ENCODE measurements at places on chromosomes 16 and 17.
A peak's percentile ranks its signal among the peaks of the same experiment; 100 is the strongest.

DNA sequence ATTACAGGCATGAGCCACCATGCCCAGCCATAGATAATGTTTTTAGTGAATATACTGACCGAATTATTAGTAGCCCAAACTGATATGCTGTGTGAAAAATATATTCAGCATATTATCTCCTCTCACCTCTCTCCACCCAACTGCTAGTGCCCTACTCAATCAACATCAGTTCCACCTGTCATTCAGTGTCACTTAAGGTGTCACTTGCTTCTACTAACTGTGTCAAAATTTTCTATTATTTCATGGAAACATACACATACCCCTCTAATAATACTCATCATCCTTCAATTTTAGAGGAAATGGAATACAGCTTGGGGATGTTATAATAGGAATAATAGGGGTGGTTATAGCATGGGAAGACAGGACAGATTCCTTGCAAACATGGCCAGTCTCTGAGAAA lies 12.6 kb downstream of the EFCAB3 start:
- DNase-seq, result no peak

GRCh38 chr17:2033153-2033552 lies 3.2 kb downstream of the DPH1 start:
- no peak for DNase-seq

DNA sequence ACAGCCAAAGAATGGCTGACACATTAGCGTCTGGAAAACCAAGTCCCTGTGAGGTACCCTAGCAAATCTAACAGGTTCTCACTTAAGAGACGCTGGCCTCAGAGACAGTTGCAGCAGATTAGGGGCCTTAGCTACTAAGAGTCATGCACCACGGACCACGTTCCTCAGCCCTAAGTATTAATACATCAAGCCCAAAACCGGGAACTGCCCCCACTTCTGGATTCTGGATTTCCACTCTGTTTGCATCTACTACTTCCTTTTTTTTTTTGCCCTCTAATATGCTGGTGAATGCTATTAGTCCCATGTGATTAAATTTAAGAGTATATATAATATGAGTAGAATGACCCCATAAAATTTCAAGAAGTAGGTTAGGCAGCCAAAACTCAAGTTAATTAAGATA lies 775 bp upstream of the TERB1 start:
- no peak for DNase-seq

DNA sequence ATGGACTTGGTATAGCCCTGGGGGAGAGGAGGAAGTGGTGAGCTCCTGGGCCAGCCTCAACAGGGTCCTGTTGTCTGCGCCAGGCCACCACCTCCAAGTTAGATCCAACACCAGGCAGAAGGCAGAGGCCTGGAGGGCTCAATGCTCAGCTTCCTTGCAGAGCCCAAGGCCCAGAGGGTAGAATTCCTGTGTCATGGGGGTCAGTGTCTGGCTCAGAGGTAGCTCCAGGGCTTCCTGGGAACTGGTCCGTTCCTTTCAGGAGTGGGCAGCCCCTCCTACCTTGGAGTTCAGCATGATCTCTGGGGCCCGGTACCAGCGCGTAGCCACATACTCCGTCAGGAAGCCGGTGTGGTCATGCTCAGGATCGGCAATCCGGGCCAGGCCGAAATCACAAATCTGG lies 4.4 kb upstream of the GDPD3 start:
- no peak for DNase-seq

DNA sequence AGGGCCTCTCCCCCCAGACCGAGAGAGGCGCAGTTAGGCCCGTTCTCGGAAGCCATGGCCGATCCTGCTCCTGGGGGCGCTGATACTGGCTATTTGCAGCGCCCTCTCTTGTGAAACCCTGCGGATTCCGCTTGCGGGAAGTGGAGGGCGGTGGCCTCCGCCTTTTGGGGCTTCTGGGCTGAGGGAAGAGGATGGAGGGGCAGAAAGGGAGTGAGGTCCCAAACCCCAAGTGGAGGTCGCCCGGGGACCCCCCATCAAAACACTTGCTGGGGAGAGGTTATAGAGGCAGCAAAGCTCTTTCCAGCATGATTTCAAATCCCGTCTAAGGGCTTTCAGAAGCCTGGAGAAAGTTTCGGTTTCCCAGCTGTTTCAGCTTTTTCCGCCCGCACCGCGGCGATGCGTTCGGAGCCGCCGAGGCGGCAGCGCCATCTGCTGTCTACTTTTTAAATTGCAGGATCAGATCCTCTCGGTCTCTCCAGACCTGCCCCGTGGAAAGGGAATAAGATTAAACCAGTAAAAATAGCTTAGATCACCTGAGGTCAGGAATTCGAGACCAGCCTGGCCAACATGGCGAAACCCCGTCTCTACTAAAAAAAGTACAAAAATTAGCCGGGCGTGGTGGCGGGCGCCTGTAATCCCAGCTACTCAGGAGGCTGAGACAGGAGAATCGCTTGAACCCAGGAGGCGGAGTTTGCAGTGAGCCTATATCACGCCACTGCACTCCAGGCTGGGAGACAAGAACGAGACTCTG lies 15.8 kb downstream of the SNX20 start:
- peak; percentile 57 for DNase-seq

GRCh38 chr16:31134625-31135534 lies 647 bp downstream of the PRSS8 start:
- DNase-seq, result no peak

- DNase-seq, result no peak
These were observed 38.9 kb downstream of the SSH2 start for GRCh38 chr17:29891131-29891530.

GRCh38 chr17:67478401-67479041 lies 101.4 kb downstream of the PITPNC1 start:
- DNase-seq, result no peak

DNA sequence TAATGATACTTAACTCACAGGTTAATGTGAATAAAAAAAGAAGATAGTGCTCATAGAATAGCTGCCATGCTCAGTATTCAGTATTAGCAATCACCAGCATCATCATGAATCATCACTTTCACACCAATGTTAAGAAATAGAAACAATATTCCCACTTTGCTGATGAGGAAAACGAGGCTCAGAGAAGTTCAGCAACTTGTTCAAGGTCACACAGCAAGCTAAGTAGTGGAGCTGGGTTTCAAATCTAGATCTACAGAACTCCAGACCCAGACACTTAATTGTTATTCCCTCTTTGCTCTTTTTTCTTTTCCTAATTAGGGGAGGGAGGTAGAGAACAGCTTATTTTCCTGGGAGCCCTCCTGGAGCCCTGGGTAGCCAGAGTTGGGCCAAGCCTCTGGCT lies 22.9 kb downstream of the CLEC19A start:
- no peak for DNase-seq

DNA sequence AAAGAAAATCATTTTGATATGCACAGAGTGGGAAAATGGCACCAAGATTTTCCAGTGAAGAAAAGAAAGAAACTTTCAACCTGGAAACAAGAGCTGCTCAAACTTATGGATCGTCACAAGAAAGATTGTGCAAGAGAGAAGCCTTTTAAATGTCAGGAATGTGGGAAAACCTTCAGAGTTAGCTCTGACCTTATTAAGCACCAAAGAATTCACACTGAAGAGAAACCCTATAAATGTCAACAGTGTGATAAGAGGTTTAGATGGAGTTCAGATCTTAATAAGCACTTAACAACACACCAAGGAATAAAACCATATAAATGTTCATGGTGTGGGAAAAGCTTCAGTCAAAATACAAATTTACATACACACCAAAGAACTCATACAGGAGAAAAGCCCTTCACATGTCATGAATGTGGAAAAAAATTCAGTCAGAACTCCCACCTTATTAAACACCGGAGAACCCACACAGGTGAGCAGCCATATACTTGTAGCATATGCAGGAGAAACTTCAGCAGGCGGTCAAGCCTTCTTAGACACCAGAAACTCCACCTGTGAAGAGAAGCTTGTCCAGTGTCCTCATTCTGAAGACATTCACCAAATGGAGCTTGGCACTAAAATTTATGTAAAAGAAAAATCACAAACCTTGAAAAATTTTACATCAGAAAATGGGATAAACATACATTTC lies 12.2 kb downstream of the ZNF75A start:
- DNase-seq, result peak; percentile 6

GRCh38 chr16:10083301-10083700 lies 98.9 kb downstream of the GRIN2A start:
- DNase-seq, result no peak

DNA sequence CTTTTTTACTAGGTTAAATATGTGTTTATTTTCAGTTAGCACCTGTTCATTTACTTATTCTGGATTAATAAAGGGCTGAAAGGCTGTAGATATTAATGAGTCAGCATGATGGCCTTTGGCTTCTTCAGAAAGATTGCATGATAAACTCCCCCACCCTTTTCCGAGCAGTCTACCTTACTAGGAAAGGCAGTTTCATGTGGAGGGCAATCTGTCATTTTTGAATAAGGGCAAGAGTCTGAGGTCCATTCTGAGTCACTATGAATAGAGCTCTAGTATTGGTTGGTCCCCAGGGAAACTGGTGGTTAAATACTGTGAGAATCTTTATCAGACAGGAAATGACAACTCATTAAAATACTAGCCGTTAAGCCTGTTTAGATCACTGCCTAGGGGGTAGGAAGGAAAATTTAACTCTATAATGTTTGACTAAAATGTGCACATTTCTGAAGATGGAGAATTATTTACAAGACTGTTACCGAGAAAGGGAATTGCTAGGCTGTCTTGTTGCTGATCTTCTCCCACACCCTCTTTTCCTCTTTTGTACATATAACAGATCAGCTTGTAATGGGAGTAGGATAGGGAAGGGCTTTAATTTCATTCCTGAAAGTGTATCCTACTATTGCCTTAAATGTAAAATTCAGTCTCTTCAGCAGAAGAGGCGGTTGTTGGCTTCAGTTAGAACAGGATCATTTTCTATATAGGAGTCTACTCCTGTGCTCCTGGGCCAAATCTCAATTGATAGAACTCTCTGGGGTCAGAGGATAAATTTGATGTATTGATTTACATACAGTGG lies 63.3 kb downstream of the TUBD1 start:
- peak; percentile 98 for DNase-seq

GRCh38 chr16:9047689-9048301 lies 43.6 kb upstream of the HAPSTR1 start:
- peak; percentile 99 for DNase-seq

DNA sequence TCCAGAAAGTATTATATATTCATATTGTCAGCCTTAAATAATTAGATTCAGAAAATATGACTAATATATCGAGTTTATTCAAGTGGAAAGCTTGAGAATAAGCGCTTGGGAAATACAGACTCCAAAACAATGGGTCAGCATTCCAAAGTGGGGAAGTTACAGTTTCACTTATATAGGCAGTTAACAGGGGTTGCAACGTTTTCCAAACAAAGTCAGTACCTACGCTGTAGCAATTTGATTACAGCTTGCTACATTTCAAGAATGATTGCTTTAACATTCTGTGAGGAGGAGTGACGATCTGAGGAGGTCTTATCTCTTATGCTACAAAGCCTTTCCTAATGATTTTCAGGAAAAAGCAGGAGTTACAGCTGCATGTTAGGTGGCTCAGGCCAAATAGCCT lies 34.2 kb upstream of the HS3ST3A1 start:
- no peak for DNase-seq

GRCh38 chr16:89015271-89015859 lies 38.4 kb upstream of the CBFA2T3 start:
- no peak for DNase-seq

DNA sequence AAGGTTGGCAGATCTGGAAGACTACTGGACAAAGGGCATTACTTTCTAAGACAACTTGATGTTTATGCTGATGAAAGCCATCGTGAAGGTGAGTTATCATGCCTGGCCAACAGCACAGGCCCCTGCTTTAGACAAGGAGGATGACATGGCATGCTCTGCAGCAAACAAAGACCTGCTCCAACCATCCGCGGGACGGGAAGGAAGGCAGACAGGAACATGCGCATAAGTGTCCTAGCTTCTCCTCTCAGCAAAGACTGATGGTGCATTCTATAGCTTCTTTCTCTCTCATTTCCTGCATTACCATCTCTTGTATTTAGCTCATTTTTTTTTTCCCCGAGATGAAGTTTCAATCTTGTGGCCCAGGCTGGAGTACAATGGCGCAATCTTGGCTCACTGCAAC lies 5.4 kb downstream of the NPLOC4 start:
- DNase-seq, result no peak

DNA sequence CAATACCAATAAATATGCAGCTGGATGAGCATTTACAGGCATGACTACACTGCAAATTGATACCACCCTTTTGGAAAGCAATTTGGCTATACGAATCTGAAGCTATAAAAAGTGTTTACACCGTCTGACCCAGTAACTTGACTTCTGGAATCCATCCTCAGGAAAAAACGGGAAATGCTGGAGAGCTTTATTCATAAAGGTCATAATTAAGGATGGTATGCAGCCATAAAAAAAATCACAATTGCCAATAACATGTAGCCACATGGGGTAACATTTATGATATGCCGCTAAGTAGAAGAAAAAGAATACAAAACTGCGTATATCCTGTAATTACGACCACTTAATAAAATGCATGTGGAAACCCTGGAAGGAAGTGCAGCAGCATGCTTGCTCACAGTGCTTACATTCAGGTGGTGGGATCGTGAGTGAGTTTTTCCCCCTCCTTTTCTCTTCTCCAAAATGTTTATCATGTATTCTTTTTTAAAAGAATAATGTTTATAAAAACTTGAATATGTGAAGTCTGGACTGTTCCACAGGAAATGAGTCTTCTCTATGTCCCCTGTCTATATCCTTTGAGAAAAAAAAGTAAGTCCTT lies 34.2 kb downstream of the COPRS start:
- DNase-seq, result peak; percentile 39

DNA sequence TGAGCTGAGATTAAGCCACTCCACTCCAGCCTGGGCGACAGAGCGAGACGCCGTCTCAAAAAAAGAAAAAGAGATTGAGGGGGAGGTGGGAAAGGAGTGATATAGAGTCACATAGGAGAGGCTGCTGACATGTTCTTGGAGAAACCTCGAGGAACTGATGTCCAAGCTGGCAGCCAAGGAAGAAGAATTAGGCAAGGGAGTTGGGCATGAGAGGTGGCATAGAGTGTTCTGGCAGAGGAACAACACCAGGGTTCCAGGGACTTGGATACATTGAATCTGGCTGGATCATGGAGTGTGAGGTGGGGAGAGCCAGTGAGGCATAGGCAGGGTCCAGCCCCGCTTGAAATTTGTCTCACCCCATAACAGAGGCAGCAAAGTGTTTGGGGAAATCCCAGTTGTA lies 10.7 kb downstream of the CDH3 start:
- DNase-seq, result no peak

DNA sequence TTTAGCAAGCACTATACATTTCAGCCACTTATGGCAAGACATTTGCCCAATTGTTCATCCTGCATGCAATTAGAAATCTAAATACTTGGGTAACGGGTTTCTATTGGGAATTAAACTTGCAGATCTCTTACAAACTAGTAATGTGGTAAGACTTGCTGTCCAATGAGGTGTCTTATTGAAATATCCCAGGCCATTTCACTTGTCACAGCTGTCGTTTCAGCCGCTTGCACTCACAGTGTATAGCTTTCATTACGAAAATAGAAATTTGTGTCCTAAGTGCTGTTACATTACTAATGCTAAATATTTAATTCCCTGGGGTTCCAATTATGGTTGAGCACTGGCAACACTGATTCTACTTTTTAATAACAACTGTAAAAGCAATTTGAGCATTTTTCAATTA lies 40.3 kb upstream of the IRX5 start:
- no peak for DNase-seq

- DNase-seq, result no peak
These were observed 3.4 kb downstream of the BLTP2 start for GRCh38 chr17:28641579-28641978.

- DNase-seq, result no peak
These were observed 51.8 kb downstream of the C16orf82 start for GRCh38 chr16:27118526-27118925.

- DNase-seq, result no peak
These were observed 559.9 kb upstream of the CDH8 start for GRCh38 chr16:62596125-62596524.

All from IMR-90 (cell line).